ENCODE measurements at places on chromosomes 11 and 22.

DNA sequence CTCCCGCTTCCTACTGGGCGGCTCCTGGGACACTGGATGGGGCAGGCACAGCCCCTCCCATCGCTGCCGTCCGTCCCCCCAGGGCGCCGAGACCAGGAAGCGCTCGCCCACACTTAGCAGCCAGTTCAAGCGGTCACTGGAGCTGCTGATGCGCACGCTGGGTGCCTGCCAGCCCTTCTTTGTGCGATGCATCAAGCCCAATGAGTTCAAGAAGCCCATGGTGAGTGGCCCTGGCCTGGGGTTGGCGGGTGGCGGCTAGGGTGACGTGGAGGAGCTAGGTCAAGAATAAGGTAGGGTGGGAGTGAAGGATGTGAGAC lies 44.6 kb downstream of the MYO7A start:
- no peak for DNase-seq
- H3K27me3 ChIP-seq: no peaks in the 10 kb centered on the region
- peaks cover 2% of the 10 kb centered on the region for H3K4me1 ChIP-seq

DNA sequence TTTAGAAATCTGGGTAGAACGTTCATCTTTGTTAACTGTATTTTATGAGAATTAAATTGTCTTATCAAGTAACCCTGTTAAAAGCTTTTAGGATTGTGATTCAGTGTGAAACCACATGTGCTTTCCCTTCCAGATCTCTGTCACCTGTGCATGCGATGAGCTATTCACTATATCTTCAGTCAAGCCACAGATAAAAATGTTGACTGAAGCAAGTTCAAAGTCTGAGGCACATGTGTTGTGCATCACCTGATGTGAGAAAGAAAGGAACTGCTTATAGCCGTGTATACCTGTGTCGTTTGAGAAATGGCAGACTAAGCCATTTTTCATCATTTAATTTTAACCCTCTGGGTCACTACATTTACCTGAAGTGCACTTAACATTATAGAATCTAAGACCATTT lies 1088.9 kb upstream of the TENM4 start:
- H3K27ac ChIP-seq: no peak overlapping the region
- H3K36me3 ChIP-seq: no peaks in the 10 kb centered on the region
- no peaks in the 10 kb centered on the region for H3K4me1 ChIP-seq
- DNase-seq: no peak

- DNase-seq: no peak
- no peak overlapping the region for H3K27ac ChIP-seq
- H3K4me1 ChIP-seq: no peaks in the 10 kb centered on the region
- no peaks in the 10 kb centered on the region for H3K36me3 ChIP-seq
Measured at GRCh38 chr11:25777343-25777742, 554.6 kb upstream of the ANO3 start.

- no peak overlapping the region for H3K27ac ChIP-seq
- H3K4me3 ChIP-seq: no peak overlapping the region
- no peak for DNase-seq
- H3K27me3 ChIP-seq: peaks cover 2% of the 10 kb centered on the region
Measured at GRCh38 chr22:42468841-42469240, 36.6 kb upstream of the NFAM1 start.

DNA sequence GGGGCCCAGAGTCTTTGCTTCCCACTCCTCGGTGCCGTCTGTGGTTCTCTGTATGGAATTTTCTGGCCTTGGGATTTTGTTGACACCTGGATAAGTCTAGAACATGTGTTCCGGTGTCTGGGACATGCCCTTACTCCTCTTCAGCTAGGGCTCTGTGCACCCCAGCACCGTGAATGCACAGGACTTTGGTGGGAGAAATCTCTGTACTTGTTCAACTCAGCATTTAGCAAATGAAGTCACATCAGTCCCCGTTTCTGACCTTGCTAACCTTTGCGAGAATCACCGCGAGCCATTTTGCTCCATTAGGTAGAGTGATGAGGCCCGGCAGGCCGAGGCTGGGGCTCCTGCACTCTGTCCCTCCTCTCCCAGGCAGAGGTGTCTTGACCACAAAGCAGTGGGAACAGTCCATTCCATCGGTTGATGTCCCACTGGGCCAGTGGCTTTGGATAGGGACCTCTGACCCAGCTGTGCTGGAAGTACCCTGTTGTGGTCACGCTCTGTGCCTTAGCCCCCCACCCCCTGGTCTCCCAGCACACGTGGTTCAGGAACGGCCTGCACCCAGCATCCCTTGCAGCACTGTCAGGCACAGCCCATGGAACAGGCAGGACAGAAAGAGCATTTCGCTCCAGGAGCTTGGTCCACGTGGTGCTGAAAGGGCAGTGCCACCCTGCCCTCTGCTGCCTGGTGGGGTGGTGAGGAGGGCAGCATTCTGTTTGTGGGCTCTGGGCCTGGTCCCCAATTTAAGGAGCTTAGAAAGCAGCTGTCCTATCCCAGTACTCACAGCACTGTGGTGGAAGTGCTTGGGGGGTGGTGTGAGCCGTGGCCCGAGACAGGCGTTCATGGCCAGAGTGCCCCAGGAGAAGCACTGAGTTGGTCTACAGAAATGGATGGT lies 73.4 kb downstream of the MED15 start:
- peaks cover 48% of the 10 kb centered on the region for H3K4me1 ChIP-seq
- no peak for DNase-seq
- H3K27ac ChIP-seq: peak overlapping the region; percentile 72
- peaks cover 10% of the 10 kb centered on the region for H3K36me3 ChIP-seq
- H3K4me3 ChIP-seq: no peak overlapping the region
- no peaks in the 10 kb centered on the region for H3K27me3 ChIP-seq

GRCh38 chr11:128421577-128422330 lies 165.6 kb downstream of the ETS1 start:
- peak overlapping the region; percentile 94 for H3K27ac ChIP-seq
- H3K27me3 ChIP-seq: no peaks in the 10 kb centered on the region

DNA sequence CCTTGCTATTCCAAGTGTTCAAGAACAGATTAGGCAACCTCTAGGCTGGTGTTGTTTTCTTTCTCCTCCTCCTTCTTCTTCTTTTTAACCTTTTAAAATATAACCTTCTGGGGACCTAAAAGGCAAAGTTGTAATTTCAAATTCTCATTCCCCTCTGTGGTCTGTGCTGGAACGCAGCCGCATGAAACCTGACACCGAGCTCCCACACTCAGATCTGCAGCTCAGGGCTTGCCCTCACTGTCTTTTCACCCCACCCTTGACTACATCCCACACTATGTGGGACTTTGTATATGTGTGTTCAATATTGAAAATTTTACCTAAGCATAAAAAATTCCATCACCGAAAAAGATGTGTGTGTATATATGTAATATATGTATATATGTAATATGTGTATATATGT lies 62.0 kb upstream of the ARHGAP42 start:
- H3K36me3 ChIP-seq: no peaks in the 10 kb centered on the region
- no peaks in the 10 kb centered on the region for H3K4me1 ChIP-seq
- H3K27ac ChIP-seq: no peak overlapping the region
- DNase-seq: no peak
- H3K4me3 ChIP-seq: no peak overlapping the region

- no peaks in the 10 kb centered on the region for H3K4me1 ChIP-seq
- H3K36me3 ChIP-seq: no peaks in the 10 kb centered on the region
- H3K27ac ChIP-seq: no peak overlapping the region
- H3K4me3 ChIP-seq: no peak overlapping the region
- peaks cover 64% of the 10 kb centered on the region for H3K27me3 ChIP-seq
- DNase-seq: no peak
Measured at GRCh38 chr11:119828006-119828405, 99.0 kb upstream of the NECTIN1 start.

GRCh38 chr11:11841116-11841722 lies 553 bp upstream of the USP47 start:
- H3K27me3 ChIP-seq: peaks cover 13% of the 10 kb centered on the region
- no peak for DNase-seq
- no peak overlapping the region for H3K27ac ChIP-seq
- peaks cover 5% of the 10 kb centered on the region for H3K4me1 ChIP-seq
- H3K36me3 ChIP-seq: no peaks in the 10 kb centered on the region
- no peak overlapping the region for H3K4me3 ChIP-seq

DNA sequence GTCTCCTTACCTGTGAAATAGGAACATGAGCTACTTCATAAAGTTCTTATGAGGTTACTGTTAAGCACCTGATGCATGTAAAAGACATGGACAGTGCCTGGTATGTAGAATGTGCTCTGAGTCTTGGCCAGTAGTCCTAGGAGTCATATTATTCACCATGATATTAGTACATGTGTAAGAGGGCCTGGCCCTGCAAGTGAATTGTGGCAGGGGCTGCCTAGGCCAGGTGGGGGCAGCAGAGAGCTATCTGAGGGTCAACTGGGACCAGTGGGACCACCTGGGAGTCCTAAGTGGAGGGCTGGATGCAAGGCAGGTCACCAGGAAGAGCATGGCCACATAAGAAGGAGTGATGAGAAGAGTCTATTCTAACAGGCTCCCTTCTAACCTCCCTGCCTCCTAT lies 529.5 kb downstream of the SOX6 start:
- no peaks in the 10 kb centered on the region for H3K36me3 ChIP-seq
- H3K4me3 ChIP-seq: no peak overlapping the region
- no peak overlapping the region for H3K27ac ChIP-seq
- DNase-seq: no peak
- H3K4me1 ChIP-seq: no peaks in the 10 kb centered on the region

DNA sequence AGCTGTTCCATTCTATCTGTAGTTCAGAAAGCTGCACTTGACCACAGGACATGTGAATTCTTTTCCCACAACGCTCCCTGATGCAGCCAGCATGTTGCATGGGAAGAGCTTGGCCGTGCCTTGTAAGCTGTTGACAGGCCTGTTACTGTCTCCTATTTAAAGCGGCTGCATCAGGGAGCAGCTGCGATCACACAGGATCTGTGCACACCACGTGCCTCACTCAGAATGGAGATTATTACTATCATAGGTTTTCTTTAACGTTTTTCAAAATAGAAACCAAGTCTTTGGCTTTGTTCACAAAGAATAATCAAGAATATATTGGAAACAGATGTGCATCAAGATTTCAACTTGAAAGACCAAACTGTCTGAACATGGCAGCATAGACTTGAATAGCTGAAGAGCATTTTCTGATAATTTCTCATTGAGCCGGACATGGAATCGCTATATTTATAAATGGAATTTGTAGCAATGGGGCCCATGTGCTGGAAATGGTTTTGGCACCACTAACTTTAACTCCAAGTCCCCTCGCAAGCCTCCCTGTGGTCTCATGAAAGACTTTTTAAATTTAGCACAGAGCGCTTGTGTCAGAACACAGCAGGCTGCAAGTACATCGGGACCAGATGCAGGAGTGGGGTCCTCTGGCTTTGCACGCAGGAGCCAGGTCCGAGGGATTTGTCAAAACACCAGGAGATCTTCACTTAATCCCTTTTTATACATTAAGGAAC lies 40.8 kb upstream of the MYO18B start:
- H3K36me3 ChIP-seq: no peaks in the 10 kb centered on the region
- H3K27me3 ChIP-seq: no peaks in the 10 kb centered on the region
- DNase-seq: no peak
- H3K4me1 ChIP-seq: no peaks in the 10 kb centered on the region
- no peak overlapping the region for H3K27ac ChIP-seq

- H3K36me3 ChIP-seq: no peaks in the 10 kb centered on the region
- H3K4me3 ChIP-seq: no peak overlapping the region
- H3K27ac ChIP-seq: no peak overlapping the region
- peaks cover 14% of the 10 kb centered on the region for H3K27me3 ChIP-seq
- H3K4me1 ChIP-seq: no peaks in the 10 kb centered on the region
Measured at GRCh38 chr11:78840623-78841022, 266.0 kb upstream of the NARS2 start.

- no peak overlapping the region for H3K4me3 ChIP-seq
- H3K36me3 ChIP-seq: no peaks in the 10 kb centered on the region
Measured at GRCh38 chr11:77175869-77176539, 48.0 kb downstream of the MYO7A start.

- no peak overlapping the region for H3K27ac ChIP-seq
- DNase-seq: no peak
- H3K27me3 ChIP-seq: peaks cover 76% of the 10 kb centered on the region
- no peak overlapping the region for H3K4me3 ChIP-seq
Measured at GRCh38 chr22:26213826-26214225, 44.6 kb downstream of the SEZ6L start.

DNA sequence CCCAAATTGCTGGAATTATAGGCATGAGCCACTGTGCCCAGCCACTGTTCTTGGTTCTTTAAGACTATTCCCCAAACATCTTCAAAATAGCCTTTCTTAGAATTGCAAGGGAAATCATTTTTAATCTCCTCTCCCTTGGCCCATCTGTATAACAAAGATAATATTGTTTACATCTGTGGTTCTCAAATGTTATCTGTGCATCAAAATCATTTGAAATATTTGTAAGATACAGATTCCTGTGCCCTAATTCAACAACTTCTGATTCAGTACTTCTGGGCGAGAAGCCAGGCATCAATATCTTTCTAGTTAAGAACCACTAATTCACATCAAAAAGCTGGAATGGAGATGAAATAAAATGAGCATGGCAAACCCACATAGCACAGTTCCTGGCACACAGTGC lies 83.0 kb downstream of the TMPRSS5 start:
- no peak overlapping the region for H3K27ac ChIP-seq
- peaks cover 9% of the 10 kb centered on the region for H3K27me3 ChIP-seq
- no peaks in the 10 kb centered on the region for H3K36me3 ChIP-seq
- no peak overlapping the region for H3K4me3 ChIP-seq
- no peak for DNase-seq
- no peaks in the 10 kb centered on the region for H3K4me1 ChIP-seq

DNA sequence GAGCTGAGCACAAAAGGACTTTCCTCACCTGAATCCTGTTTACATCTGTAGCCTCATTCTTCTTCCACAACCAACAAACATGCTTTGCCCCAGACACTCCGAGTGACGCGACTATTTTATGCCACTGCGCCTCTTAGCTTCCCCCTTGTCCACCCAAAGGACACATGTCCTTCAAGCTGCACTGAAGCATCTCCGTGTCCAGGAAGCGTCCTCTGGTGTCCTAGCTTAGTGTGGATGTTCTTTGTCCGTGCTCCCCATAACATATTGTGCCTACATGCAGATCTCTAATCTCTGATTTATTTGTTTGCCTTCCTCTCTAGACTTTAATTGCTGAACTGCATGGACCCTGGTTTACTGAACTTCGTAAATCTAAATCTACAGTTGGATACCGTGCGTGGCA lies 20.1 kb upstream of the CECR2 start:
- no peak for DNase-seq
- no peaks in the 10 kb centered on the region for H3K4me1 ChIP-seq
- H3K36me3 ChIP-seq: no peaks in the 10 kb centered on the region

GRCh38 chr11:19574916-19575315 lies 137.7 kb upstream of the NAV2 start:
- no peak for DNase-seq
- peaks cover 3% of the 10 kb centered on the region for H3K27me3 ChIP-seq
- H3K4me3 ChIP-seq: no peak overlapping the region
- H3K27ac ChIP-seq: no peak overlapping the region
- no peaks in the 10 kb centered on the region for H3K36me3 ChIP-seq

Measured in naive thymus-derived CD8-positive, alpha-beta T cell (primary cell).